Stimulated activated CD4-positive, alpha-beta T cell treated with anti-CD3 and anti-CD28 coated beads, TNF-alpha, amount 100 ng/mL, for 1 hour (primary cell): ENCODE measurements at places on chromosomes 11 and 22.

- no peak for DNase-seq
Measured at GRCh38 chr11:77775936-77776335, 44.6 kb downstream of the RSF1 start.

DNA sequence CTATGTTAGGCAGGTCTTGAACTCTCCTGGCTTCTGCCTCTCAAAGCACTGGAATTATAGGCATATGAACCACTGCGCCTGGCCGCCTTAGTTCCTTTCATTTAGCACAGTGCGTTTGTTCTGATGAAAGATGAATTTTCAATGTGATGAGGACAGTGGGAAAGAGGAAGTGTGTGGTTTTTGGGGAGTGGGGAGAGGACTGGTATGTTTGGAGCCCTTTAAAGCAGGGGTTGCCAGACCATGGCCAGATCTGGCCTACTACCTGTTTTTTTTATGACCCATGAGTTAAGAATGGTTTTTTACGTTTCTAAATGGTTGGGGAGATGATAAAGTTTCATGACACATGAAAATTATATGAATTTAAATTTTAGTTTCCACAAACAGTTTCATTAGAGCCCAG is 12.5 kb downstream of the ATXN10 start:
- no peak for DNase-seq

DNA sequence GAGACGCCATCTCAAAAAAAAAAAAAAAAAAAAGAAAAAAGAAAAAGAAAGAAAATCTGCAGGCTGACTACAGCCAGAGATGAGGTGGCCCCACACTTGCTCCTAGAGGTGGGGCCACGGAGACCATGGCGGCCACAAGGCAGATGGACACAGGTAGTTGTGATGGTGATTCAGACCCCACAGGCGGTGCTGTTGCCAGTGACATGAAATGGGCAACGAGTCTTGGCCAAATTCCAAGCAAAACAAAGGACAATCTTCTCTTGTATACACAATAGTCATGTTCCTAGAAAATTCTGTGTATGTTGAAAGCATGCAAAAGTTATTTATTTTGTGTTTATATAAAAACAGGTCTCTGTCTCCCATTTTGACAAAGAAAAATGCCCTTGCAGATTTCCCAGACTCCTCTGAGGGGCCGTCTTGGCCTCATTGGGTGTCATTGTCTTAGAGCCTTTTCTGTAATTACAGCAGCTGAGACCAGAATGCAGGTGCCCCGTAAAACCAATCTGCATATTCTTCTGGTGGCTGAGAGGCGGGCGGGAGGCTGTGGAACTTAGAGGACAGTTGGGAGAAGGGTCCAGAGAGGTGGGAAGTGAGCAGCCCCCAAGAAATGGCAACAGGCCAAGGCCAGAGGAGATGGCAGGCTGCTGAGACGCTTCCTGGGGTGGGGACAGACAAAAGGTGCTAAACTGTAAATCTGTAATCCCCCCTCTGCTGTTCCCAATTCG is 22.5 kb upstream of the DAGLA start:
- DNase-seq, result no peak

GRCh38 chr22:47213571-47214230 is 451.3 kb downstream of the TBC1D22A start:
- peak; percentile 14 for DNase-seq

GRCh38 chr11:3052109-3052479 is 5.1 kb downstream of the CARS1 start:
- DNase-seq, result no peak

DNA sequence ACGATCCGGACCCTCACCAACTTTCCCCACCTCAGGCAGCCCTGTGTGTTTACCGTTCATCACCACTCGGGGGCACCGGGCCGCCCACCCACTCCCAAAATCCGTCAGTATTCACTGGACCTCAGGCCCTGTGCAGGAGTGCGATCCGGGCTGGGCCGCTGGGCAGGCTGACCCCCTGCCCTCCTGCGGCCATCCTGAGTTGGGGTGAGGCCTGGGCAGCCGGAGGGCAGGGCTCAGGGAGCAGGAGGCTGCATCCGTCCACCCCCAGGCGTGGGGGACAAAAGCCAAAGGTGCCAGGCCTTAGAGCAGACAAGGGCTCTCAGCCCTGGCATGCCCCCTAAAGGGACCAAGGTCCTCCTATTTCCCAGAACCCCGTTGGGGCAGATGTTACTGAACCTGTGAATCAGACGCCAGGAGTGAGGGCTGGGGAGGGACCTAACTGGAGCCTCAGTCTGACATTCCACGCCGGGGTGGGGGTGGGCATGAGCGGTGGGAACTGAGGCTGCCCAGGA is 16.8 kb upstream of the TMEM191C start:
- no peak for DNase-seq
